ENCODE measurements at places on chromosomes 2 and 18.

DNA sequence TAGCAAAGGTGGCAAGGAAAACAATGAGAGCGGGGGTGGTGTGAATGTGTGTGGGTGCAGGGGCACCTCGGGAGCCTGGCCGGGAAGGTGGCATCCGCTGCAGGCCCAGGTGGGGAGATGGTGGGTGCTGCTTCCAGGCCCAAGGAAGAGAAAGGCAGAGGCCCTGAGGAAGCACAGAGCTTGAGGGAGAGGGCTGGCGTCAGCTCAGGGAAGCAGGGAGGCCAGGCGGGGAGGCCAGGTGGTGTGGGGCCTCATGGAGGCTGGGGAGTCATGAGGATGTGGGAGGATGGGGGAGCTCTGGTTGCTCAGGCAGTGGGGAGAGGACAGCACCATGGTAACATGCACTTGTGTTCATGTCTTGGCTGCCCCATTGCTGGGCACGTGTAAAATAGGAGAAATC is 43.3 kb downstream of the AGAP1 start:
- no peak for DNase-seq

- DNase-seq = no peak
Measured at GRCh38 chr2:11835403-11835802, 89.0 kb downstream of the LPIN1 start.

GRCh38 chr18:57430079-57431001 is 4.8 kb upstream of the ONECUT2 start:
- no peak for DNase-seq

- DNase-seq = no peak
Measured at GRCh38 chr18:11147371-11147951, 1.9 kb downstream of the PIEZO2 start.

GRCh38 chr18:49031511-49032188 is 80.9 kb upstream of the SMAD7 start:
- DNase-seq = peak; percentile 6

DNA sequence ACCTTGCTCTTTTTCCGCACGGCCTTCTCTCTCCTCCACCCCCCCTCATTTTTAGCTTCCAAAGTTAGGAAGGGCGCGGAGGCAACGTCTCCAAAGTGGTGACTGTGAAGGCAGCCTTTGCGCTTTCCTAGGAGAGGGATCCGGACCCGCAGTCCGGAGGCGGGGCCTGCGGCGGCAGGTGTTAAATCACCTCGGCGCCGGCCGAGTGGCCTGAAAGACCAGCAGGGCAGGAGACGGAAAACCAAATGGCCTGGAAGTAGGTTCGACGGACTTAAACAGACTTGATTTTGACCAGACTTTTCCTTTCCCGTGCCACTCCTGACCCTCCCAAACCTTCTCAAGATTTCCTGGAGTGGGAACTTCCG is 615 bp downstream of the GORASP2 start:
- DNase-seq = peak; percentile 26

DNA sequence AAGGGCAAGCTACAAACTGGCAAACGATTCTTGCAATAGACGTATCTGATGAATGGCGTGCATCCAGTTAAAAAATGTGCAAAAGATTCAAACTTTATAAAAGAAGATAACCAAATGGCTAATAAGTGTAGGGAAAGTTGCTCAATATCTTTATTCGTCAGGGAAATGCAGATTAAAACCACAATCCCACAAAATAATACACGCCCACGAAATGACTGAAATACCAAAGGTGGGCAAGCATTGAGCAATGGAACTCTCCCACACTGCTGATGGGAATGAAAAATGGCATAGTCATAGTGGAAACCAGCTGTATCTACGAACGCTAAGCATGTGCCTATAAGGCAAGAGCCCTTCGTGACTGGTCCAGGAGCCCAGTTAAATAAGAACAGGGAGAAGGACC is 168.6 kb upstream of the SIX2 start:
- DNase-seq = no peak

- no peak for DNase-seq
Measured at GRCh38 chr2:67891642-67892041, 171.2 kb downstream of the C1D start.

- no peak for DNase-seq
Measured at GRCh38 chr2:60413814-60414168, 139.7 kb downstream of the BCL11A start.

GRCh38 chr18:26943906-26944305 is 78.4 kb upstream of the AQP4 start:
- no peak for DNase-seq

DNA sequence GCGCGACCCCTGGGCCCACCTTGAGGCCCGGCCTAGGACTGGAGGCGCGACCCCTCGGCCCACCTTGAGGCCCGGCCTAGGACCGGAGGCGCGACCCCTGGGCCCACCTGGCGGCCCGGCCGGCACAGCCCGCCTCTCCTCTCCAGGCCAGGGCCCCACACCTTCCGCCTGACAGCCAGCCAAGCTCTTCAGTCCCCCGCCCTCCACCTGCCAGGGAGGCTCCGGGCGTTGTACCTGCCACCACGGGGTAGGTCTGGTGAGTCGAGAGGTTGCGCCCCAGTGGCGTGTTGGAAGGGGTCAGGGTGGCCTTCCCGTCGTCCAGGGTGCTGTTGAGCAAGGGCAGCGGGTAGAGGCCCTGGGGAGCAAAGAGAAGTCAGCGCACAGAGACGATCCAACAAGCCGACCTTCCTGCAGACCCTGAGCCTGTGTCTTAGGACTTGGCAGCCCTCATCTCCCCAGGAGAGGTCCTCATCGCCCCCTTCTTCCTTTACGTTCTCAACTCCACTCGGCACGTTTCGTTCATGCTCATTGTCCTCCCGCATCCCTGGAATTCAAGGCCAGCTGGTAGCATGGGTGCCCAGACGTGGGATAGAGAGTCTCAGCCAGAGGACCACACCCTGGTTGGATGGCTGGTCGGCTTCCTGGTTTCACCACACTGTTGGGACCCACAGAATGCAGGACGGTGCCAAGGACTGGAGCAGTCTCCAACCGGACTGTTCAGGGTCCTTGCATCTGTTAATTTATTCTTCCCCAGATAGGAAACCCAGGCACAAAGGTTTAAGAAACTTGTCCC is 42.2 kb downstream of the PAX8 start:
- DNase-seq = no peak

DNA sequence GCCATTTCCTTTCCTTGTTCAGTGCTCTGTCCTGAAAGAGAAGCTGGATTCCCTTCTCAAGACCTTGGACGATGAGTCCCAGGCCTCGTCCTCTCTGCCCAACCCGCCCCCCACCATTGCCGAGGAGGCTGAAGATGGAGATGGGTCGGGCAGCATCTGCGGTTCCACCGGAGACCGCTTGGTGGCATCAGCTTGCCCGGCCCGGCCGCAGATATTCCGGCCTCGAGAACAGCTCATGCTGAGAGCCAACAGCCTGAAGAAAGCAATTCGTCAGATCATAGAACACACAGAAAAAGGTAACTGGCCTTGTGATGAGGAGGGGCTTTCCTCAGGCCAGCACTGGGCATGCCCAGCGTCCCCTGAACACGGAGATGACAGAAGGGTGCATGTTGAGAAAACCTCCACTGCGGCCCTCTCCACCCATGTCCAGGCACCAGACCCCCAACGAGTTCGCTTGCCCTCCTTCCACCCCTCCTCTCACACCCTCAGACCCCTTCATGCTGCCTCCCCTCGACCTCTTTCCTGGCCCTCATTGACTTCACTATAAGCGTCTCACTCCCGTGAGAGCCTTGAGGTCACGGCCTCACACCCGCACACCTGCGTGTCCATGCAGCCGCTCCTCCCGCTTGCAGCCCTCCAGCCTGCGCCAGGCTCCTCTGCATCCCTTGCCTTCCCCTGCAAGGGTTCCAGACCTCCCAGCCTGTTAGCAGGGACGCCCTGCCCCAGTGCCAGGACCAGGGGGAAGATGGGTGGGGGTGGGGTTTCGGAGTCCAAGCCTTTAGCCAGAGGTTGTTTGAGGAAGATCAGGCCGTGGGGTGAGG is 95.0 kb downstream of the DGKD start:
- no peak for DNase-seq

DNA sequence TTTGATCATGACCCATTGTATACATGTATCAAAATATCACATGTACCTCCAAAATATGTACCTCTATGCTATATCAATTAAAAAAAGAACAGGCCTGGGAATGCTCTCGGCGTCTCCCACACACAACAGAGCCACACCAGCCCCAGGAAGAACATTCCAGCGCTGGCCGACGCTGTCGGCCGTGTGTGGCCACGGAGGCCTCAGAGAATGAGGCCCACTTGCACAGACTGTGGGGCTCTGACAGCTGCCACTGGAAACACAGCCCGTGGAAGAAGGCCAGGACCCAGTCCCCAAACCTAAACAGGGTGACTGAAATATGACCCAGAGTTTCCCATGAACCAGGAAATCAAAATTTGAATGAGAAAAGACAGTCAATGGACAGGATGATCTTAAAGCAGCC is 69.7 kb downstream of the EIPR1 start:
- DNase-seq = no peak

- no peak for DNase-seq
Measured at GRCh38 chr18:32911660-32912284, 138.9 kb upstream of the KLHL14 start.

- DNase-seq = no peak
Measured at GRCh38 chr18:78983512-78983911, 3.9 kb downstream of the SALL3 start.

DNA sequence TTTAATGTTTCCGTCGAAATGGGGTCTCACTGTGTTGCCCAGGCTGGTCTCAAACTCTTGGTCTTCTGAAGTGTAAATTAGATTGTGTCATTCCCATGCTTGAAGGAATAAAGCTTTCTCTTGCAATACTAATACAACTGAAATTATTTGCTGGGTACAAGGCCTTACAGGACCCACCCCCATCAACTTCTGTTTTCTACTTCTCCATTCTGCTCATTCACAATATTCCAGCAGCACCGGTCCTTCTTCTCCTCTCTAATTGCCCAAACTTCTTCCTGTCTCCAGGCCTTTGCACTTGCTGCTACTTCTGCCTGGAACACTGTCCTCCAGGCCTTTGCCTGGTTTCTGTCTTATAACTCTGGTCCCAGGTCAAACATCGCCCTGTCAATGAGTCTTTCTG is 73.8 kb downstream of the APOB start:
- no peak for DNase-seq

DNA sequence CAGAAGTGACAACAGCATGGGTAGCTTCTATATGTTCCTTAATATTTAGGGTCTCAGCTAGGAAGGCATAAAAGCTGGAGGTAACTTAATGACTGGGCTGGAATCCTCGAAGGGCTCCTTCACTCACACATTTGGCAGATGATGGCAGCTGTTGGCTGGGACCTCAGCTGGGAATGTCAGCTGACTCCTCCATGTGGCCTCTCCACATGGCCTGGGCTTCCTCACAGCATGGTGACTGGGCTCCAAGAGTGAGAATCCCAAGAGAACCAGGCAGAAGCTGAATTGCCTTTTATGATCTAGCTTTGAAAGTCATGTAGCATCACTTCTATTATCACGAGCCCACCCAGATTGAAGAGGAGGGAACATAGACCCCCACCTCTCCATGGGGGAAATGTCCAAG is 54.9 kb downstream of the TET3 start:
- DNase-seq = no peak

DNA sequence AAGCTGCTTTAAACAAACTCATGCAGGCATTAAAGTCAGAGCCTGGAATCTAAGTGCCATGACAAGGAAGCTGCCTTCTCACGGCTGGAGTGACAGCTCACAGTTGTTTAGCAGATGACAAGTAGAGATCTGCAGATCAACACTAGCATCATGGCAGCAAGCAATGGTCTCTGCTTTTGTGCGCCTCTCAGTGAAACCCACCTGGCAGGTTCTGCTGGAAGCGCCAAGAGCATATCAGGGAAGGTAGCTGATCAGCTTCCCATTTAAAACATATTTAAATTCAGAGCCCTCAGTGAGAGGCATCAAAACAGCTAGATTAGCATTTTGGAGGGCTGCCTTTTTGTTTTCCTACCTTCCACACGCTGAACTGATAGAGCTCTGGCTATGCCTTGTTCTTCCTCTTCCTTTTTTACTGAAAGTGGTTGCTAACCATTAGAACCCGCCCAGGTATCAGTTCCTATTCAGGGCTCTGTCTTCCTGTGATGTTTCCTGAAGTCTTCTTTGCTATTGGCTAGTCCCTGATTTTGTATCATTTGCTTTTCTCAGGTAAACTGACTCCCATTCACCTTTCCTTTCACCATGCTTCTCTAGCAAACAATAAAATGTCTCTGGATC is 70.8 kb downstream of the TMEM200C start:
- no peak for DNase-seq

DNA sequence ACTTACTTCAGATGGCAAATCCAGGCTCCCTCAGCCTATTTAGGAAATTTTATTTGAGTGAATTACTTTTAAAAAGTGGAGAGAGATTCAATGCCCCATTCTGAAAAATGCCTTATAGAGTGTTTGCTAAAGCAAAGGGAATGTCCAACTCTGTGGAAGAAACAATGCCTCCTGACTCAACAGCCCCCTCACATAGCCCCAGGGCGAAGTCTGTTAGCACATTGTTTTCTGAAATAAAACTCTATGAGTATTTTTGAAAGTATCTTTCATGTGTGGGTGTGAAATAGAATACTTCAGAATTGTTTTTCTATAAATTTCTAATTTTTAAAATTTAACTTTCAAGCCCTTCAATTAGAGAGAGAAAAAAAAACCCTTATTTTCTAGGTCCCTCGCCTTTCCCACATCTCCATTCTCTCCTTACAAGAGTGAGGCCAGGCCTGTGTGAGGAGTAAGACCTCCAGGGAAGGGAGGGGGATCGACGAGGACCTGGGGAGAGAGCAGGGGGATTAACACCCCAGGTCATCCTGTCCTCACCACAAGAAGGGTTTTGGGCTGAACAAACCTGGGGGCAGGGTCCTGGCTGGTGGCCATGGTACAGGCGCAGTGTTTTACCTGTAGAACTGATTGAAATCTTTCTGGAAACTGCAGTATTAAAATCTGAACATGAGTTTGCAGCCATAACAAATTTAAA is 141.4 kb downstream of the SNTG2 start:
- DNase-seq = no peak

- DNase-seq = no peak
Measured at GRCh38 chr2:24915796-24916195, 4.2 kb downstream of the ADCY3 start.

GRCh38 chr2:234676109-234676782 is 179.4 kb upstream of the ARL4C start:
- no peak for DNase-seq

- no peak for DNase-seq
Measured at GRCh38 chr2:240353944-240354343, 81.5 kb upstream of the GPC1 start.

DNA sequence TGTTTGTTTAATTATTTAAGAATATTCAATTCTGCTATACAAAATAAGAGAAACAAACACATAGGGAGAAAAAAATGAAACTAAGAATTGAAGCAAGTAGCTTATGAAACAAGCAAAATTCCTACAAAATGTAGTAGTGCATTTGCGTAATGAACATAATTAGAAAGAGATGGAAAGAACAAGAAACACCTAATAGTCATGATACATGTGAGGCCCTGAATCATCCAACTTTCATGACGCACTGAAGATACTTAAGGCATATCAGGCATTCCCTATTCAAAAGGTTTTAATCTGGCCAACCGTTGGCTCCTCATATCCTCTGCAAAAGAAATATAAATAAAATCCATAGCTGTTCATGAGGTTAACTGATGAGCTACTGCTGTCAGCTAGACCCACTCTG is 14.5 kb upstream of the NAB1 start:
- no peak for DNase-seq
